ENCODE measurements at places on chromosomes 3 and 15.

DNA sequence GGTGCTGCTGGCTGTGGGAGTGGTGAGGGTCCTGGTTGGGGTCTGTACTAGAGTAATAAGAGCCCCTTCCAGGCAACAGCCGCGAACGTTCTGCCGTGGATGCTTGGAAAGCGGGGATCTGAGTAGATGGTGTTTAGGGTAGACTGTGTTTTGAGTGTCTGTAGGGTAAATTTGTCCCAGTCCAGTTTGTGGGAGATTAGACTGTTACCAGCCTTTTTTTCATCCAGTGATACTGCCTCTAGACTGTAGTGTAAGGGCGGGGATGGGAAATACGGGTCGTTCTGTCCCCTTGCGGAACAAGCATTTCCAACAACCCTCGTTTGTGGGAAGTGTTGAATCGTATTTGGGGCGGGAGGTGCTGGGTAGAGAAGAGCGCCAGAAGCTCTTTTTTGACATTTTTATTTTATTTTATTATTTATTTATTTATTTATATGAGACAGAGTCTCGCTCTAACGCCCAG, 424 bp downstream of the HAUS2 start:
- DNase-seq: no peak

DNA sequence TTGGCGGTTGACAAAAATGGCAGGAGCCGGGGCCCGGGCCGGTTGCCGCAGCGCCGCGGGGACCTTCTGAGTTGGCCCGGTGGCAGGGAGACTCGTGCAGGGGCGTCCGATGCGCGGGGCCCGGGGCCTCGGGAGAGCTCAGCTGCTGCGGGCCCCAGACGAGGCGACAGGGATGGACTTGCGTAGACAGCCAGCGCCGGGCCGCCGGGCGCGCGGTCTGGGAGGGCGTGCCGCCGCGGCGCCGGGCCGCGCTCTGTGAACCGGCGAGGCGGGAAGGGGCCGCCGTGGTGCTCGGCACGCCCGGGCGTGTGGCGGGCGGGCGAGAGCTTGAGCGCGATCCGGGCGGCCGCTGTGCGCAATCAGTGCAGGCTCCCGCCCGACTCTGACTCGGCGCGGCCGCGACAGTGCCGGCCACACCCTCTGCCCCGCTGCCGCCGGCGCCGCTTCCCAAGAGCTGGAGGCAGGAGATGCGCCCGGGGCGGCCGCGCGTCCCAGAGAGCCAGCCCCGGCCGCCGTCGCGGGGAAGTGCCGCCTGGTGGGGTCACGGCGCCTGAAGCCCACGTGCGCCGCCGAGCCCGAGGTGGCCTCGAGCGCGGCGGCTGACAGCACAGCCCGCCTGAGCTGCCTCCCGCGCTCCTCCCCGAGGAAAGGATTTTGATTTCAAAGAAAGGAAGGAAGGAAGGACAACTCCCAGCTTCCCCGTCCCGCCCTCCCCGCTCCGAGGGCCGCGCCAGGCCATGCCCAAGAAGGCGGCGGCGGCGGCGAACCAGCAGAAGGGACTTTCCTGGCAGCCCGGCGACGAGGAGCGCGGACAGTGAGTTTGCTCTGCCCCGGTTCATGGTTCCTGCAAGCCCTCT, 657 bp downstream of the TLNRD1 start:
- peak; percentile 13 for DNase-seq

DNA sequence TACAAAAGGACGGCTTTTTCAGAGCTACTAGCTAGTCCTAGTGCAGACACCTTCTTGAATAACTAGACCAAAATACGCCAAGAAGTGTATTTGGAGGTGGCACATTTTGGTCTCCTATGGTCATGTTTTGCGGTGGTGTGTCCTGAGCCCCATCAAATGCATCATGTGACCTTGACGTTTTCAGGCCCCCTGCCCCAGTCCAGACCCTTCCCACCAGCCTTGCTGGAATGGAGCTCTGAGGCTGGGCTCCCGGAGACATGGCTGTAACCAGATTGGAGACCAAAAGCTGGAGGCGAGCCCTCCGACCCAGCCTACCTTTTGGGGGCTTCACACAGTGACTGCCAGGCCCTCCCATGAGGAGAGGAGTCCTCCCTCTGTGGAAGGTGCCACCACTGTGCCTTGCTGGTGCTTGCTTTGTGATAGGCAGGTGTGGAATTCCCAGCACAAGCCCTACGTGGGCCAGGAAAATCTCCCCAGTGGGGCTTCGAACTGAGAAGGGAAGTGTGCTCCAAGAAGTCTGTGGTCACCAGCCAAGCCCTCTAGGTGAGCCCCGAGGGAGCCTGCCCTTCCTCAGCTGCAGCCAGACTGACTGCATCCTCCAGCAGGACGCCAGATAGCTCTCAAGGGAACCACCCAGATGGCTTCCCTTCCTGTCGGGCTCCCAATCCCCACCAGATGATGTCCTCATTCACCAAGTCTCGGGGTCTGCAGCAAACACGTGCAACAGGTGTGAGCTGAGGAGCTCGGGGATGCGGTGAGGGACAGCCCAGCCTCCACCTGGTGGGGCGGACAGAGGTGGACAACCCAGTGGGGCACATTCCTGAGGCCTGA, 126.2 kb downstream of the ASB7 start:
- DNase-seq: no peak

DNA sequence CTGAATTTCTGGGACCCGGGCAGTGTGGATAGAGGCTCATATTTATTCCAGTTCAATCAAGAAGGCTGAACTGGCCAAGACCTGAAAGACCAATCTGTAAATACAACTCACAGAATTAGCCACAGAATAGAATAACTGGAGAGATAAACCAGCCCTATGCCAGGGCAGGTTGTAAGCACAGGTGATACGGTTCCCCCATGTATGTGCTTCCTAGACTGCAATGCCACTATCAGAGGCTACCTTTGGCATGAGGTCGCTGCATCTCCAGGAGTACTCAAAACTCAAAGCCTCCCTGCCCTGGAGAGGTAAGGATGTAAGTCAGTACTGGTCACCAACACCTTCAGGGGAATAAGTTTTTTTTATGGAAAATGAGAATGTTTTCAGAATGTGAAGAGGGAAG, 235.5 kb downstream of the NR1D2 start:
- no peak for DNase-seq

GRCh38 chr15:49060710-49061495, 14.7 kb upstream of the SECISBP2L start:
- no peak for DNase-seq

GRCh38 chr3:66428733-66429132, 72.1 kb downstream of the LRIG1 start:
- DNase-seq: no peak

DNA sequence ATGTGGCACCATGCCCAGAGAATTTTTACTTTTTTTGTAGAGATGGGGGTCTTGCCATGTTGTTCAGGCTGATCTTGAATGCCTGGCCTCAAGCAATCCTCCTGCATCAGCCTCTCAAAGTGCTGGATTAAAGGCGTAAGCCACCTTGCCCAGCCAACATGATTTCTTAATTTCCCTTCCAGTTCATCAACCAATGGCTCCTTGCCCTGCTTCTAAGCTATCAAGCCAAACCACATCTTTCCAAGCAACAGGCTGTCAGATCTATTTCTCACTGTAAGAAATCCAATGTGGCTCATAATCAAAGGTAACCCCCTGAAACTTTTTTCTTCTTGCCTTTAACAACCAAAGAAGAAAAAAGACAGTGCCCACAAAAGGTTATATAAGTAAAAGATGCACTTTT, 204.2 kb upstream of the ICE2 start:
- no peak for DNase-seq

GRCh38 chr3:191492601-191493000, 31.6 kb downstream of the PYDC2 start:
- no peak for DNase-seq

DNA sequence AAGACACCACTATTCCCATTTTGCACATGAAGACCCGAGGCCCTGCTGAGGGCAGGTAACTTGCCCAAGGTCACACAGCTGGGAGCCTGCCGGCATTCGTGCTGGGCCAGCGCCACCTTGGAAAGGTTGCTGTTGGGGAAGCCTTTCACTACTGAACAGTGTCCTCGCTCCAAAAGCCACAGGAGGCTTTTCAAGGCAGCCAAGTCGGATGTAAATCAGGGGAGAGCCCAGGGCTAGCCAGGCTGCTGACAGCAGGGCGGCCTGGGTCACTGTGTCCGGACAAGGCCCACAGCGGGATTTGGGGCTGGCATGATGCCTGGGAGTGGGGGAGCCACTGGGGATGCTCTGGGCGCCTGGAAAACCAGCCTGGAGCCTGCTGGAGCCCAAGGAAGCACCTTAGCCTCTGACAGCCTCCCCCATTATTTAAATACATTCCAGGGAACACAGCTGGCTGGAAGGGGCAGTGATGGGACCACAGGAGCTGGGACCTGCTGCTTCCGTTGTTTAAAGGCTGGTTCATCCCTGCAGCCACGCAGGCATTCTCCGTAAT, 10.5 kb downstream of the SLC6A6 start:
- DNase-seq: no peak

GRCh38 chr3:14852058-14852594, 33.4 kb downstream of the FGD5 start:
- DNase-seq: no peak

GRCh38 chr3:71339049-71339448, 244.5 kb downstream of the FOXP1 start:
- no peak for DNase-seq

Data from activated CD4-positive, CD25-positive, alpha-beta regulatory T cell treated with anti-CD3 and anti-CD28 coated beads, Interleukin-2, amount 50 U/mL, for 16 hours (primary cell).